ENCODE measurements at places on chromosomes 3 and 15.

- DNase-seq = no peak
Observed at GRCh38 chr3:120300971-120301370, 15.9 kb upstream of the GPR156 start.

DNA sequence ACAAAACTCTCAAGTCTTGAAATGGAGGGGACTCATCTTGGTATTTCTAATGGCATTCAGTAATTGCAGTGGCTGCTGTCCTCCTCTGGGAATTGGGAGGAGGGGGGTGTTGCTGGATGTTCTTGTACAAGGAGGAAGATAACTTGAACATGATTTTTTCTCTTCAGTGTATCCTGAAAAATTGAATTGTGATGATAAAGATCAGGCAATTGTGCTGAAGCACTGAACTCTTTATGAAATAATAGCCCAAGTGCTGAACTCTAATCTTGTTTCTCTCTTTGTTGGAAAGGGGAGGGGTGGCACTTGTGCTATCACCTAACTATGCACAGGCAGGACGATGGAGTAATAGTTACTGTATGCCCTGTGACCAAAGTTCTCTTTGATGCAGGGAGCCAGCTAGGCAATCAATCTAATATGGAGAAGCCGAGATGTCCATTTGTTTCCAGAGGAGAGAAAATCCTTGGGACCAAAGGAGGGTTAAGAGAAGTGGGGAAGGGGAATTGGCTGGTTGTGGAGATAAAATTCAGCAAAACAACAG, 68.1 kb upstream of the ATP2C1 start:
- no peak for DNase-seq

DNA sequence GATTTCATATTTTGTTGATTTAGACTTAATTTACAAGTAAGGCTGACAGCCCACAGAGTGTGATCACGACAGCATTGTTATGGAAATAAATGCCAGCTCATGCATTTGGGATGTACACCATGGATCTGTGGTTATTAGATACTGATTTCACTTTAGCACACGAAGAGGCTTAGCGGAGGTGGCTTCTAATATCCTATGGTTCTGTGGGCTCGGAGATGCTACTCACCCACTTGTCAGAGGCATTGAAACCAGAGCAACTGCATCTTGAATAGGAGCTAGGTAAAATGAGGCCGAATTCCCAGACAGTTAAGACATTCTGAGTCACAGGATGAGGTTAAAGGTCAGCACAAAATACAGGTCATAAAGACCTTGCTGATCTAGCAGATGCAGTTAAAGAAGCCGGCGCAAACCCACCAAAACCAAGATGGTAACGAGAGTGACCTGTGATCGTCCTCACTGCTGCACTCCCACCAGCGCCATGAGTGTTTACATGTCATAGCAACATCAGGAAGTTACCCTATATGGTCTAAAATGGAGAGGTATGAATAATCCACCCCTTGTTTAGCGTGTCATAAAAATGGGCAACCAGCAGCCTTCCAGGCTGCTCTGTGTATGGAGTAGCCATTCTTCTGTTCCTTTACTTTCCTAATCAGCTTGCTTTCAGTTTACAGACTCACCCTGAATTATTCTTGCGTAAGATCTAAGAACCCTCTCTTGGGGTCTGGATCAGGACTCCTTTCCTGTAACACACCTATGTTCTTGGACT, 117.5 kb downstream of the PGPEP1L start:
- peak; percentile 99 for DNase-seq

- DNase-seq = no peak
Observed at GRCh38 chr3:26630669-26631389, 8.3 kb downstream of the LRRC3B start.

GRCh38 chr3:196143708-196144382, 62.0 kb upstream of the TFRC start:
- DNase-seq = no peak

DNA sequence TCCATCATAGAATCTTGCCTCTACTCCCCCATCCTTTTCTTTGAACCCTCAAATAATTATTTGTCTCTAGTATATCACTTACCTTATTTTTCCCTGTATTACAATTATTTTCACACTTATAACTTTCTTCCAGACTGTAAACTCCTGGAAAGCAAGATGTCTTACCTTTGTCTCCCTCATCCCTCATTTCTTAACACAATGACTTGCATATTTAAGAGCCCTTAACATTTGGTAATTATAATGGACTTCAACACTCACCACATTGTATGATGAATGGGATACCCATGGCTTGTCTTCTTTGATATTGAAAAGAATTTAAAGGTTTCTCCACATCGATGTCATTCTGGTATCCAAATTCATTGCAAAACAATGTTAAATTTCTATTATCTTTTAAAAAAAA, 81.4 kb upstream of the GUCA1C start:
- no peak for DNase-seq

GRCh38 chr3:161890147-161890625, 393.6 kb downstream of the OTOL1 start:
- DNase-seq = peak; percentile 78

- no peak for DNase-seq
Observed at GRCh38 chr3:52006017-52006819, 10.5 kb upstream of the RPL29 start.

- no peak for DNase-seq
Observed at GRCh38 chr3:14016900-14017475, 107.7 kb downstream of the CHCHD4 start.

DNA sequence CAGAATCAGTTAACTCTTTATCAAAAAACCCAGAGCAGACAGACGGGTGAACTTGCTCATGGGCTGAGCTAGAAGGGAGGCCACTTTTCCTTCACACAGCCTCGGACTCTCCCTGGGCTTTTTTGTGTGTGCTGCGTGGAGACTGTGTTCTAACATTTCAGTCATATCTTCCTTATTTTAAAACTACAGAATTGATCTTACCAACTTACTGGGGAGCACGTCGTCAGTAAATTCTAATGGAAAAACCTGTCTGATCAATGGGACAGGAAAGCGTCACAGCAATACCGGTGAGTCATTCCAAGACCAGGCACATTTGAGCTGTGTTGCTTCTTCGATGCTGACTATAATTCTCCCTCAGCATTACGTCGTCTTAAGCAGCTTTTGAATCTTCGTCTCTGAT, 145.1 kb downstream of the LPP start:
- no peak for DNase-seq

GRCh38 chr3:21682206-21682605, 68.8 kb downstream of the ZNF385D start:
- peak; percentile 73 for DNase-seq

DNA sequence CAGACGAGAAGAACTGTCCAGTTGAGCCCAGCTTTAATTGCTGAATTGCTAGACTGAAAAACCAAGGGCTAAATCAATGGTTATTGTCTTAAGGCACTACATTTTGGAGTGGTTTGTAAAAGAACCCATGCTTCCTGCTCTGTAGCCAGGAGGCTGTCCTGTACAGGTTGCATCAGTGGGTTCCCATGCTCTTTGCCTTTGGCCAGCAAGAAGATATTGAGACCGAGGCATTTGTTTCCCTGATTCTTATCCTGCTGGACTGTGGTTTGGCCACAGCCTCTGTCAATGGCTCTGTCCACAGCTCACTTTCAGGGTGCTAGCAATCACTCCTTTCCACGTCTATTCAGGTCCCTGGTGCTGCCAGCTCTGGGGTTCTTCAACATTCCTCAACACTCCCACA, 89.6 kb downstream of the FAM43A start:
- no peak for DNase-seq

GRCh38 chr15:38545179-38545578, 19.4 kb downstream of the RASGRP1 start:
- DNase-seq = peak; percentile 33

GRCh38 chr15:84970843-84971242, 10.8 kb upstream of the PDE8A start:
- no peak for DNase-seq

GRCh38 chr15:91338766-91339165, 238.7 kb downstream of the SV2B start:
- DNase-seq = peak; percentile 45

DNA sequence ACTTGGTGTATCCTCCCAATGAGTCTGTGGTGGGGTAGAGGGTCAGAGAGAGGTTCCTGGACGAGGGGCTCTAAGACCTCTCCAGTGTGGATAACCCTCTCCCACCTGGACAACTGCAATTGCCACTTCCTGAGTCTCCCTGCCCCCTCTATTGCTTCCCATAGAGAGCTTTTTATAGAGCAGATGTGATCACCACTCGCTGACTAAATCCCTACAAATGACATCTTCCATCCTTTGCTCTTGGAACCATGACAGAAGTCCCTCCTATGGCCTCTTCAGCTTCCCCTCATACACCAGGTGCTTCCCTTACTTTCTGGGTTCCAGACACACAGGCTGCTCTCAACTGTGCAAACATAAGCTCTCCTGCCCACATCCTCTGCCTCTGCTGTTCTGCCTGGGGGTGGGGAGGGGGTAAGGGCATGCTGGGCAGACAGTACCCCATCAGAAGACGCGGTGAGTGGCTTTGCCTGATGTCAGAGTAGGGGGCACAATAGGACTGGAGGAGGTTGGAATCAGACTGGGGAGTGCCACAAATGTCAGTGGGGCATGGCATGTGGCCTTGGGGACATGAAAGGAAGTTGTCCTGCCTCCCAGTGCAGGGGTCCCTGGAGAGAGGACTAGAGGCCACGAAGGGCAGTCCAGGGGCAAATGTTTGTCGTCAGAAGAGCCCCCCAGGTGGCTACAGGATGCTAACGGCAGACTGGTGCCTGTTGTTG, 15.2 kb downstream of the ITIH3 start:
- no peak for DNase-seq

GRCh38 chr15:101635944-101636727, 16.0 kb downstream of the TM2D3 start:
- no peak for DNase-seq

DNA sequence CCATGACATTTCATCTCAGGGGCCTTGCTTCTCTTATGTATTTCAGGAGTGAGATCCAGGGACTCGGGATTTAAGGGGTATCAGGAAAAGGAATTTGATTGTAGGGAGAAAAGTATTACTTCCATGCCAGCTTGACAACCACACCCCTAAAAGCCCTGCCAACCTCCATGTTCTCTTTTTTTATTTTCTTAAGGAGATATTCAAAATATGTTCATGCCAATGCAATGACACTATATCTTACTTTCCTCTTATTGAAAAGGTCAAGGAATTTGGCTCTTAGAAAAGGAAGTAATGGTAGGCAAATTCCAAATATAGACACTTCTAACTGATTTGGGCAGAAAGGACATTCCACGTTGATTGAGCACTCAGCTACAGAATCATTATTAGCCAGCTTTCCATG, 407.5 kb upstream of the NECTIN3 start:
- DNase-seq = no peak

GRCh38 chr3:182617500-182617899, 175.8 kb upstream of the ATP11B start:
- no peak for DNase-seq

- no peak for DNase-seq
Observed at GRCh38 chr3:4077950-4078349, 225.2 kb upstream of the SETMAR start.

DNA sequence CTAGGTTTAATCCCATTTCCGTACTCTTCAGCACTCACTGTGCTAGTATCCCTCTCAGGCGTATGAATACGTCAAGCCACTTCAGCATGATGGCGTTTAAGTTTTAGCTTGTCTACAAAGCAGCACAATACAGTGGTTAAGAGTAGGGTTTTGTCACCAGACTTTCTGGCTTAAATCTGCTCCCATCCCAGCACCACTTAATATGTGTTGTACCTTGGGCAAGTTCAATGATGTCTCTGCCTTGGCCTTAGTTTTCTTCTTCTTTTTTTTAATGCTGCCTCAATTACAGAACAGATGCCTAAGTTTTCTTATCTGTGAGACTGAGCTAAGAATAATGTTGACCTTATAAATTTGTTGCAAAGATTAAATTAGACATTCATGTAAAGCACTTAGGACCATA, 152.9 kb upstream of the CTDSPL start:
- no peak for DNase-seq

- DNase-seq = peak; percentile 55
Observed at GRCh38 chr3:118818386-118818785, 216.3 kb downstream of the IGSF11 start.

- DNase-seq = no peak
Observed at GRCh38 chr3:195012100-195012499, 258.9 kb downstream of the XXYLT1 start.

- no peak for DNase-seq
Observed at GRCh38 chr3:143574933-143575332, 273.3 kb downstream of the SLC9A9 start.

DNA sequence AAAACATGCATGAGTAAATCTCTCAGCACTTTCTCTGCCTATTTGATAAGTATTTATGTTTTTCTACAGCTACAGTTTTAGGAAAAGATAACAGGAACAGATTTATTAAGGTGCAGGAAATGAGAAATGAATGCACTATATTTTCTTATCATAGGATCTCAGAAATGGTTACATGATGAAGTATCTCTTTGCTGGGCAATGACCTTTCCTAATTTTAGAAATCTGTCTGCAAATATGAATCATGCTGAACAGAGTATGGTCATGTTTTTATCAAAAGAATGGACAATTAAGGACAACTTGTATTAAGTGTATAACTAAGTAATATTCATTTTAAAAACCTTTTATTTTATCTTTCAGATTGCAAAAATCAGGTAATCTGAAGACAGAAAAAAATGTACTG, 53.8 kb upstream of the SPPL2A start:
- no peak for DNase-seq

- no peak for DNase-seq
Observed at GRCh38 chr3:128487538-128487812, 5.5 kb downstream of the GATA2 start.

GRCh38 chr15:66080717-66081398, 172.7 kb downstream of the MEGF11 start:
- peak; percentile 63 for DNase-seq

DNA sequence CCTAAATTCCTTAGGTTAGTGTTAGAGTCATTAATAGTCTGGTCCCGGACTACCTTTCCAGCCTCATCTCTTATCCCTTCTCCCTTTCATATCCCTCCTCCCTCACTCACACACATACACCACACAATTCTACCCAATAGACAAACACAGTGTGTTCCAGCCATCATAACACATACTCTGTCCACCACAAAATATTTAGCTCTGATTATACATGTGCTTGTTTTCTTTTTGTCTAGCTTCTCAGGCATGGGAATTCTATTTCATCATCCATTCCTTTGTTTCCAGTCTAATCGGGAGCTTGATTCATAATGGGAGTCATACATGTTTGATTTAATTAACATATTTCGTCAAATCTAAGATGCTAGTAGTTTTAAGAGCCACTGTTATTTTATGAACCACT, 161.8 kb upstream of the BFSP2 start:
- DNase-seq = peak; percentile 29

- DNase-seq = no peak
Observed at GRCh38 chr15:67979281-67979680, 74.8 kb upstream of the PIAS1 start.

- no peak for DNase-seq
Observed at GRCh38 chr15:65100442-65100841, 14.6 kb downstream of the UBAP1L start.

All from fibroblast of upper back skin (primary cell).